ENCODE measurements at places on chromosomes 12 and 14.

GRCh38 chr12:28603239-28603638 is 413.0 kb downstream of the CCDC91 start:
- DNase-seq = no peak

DNA sequence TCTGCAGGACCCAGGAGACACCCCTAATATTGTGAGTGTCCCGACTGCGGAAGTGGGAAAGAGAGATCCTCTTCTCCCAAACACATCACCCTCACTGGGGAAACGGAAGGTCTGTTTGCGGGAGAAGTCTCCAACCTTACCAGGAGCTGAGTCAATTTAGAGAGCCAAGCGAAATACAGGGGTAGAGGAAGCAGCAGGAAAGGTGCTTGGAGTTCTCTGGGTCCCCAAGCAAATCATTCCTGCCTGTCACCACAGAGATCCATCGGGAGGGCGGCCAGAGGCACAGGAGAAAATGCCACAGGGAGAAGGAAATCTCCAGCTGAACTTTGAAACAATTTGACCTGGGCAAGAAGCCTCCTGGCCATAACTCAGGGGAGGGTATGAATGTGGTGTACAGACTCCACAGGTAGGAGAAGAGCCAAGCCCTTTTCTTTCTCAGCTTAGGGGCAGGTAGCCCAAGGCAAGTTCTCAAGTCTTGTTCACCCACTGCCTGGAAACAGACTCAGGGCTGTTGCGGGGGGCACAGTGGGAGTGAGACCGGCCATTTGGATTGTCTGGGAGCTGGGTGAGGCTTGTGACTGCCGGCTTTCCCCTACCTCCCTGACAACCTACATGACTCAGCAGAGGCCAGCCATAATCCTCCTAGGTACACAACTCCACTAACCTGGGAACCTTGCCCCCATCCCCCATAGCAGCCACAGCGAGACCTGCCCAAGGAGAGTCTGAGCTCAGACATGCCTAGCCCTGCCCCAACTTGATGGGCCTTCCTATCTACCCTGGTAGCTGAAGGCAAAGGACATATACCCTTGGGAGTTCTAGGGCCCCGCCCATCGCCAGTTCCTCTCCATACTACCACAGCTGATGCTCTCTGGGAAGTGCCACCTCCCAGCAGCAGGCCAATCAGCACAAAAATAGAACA is 211.9 kb upstream of the ARHGAP5 start:
- DNase-seq = no peak

GRCh38 chr12:116202433-116202832 is 75.1 kb downstream of the MED13L start:
- no peak for DNase-seq

- DNase-seq = no peak
These were observed 79.8 kb upstream of the TUNAR start for GRCh38 chr14:95796788-95797187.

DNA sequence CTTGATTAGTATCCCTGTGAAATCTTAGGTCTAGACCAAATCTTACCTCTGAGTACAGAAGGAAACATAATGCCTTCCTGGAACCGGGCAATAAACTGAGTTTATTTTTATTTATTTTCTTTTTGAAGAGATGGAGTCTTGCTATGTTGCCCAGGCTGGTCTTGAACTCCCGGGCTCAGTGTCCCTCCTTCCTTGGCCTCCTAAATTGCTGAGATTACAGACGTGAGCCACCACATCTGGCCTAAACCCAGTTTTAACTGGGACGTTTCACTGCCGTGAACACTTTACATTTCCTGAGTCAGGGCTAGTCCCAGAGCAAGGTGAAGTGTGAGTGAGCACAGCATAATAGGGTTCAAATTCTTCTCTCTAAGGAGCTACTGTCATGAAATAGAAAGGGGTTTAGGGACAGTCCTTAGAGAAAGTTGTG is 671 bp downstream of the GUCY2C start:
- DNase-seq = no peak

- no peak for DNase-seq
These were observed 8.0 kb downstream of the PNN start for GRCh38 chr14:39182770-39183684.

DNA sequence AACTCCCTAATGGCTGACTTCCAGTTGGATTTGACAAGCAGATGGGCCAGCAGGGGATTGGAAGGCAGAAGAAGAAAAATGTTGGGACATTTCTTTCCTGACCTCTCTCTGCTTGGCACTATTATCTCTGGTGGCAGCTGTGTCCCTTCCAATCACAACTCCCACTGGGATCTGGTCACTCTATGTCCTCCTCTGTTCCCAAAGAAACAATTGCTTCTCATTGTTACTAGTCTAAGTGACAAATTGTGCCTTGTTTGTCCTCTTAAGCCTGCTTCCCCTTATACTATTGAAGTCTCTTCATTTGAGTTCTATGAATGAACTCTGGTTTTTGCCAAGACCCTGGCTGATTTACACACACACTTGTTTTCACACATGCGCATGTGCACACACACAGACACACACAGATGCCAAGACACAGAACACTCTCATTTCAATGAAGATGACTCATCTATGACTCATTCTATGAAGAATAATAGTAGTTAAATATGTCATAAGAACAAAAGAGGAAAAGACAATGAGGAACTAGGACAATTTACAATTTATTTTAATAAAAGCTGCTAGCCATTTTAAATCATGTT is 83.0 kb upstream of the FAR2 start:
- no peak for DNase-seq

GRCh38 chr12:132014092-132014914 is 64.6 kb downstream of the EP400 start:
- no peak for DNase-seq

- no peak for DNase-seq
These were observed 87.1 kb downstream of the RAD52 start for GRCh38 chr12:862303-862911.

DNA sequence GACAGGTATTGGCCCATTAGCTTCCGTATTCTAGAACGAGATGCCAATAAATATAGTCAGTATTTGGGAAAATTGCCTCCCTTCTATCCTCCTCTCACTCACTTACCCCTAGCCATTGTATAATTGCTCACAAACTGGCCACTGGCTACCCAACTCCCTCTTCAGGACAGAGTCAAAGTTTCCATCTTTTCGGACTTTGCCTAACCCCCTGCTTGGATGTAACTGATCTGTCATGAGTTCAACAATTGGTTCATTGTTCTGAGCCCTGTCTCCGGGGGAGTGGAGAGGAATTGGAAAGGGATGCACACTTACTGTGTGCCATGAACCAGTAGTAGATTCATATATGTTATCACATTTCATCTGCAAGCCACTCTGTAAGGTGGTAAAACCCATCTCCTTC is 12.2 kb downstream of the MYRFL start:
- DNase-seq = peak; percentile 20

DNA sequence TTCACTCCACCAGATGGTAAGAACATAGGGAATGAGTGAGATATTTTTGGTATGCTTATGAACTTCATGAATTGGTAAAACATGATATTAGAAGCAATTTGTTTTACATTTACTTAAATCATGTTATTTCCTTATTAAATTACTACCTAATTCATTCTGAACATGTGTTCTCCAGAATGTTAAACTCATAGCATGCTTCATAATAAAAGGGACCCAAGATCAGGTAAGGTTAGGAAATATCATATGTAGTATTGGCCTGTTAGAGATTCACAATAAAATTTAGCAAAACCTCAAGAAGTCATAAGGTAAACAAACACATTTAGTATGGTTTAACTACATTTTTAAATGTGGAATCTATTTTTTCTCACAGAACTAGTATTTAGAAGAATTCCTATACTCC is 28.2 kb downstream of the PTPRQ start:
- no peak for DNase-seq

DNA sequence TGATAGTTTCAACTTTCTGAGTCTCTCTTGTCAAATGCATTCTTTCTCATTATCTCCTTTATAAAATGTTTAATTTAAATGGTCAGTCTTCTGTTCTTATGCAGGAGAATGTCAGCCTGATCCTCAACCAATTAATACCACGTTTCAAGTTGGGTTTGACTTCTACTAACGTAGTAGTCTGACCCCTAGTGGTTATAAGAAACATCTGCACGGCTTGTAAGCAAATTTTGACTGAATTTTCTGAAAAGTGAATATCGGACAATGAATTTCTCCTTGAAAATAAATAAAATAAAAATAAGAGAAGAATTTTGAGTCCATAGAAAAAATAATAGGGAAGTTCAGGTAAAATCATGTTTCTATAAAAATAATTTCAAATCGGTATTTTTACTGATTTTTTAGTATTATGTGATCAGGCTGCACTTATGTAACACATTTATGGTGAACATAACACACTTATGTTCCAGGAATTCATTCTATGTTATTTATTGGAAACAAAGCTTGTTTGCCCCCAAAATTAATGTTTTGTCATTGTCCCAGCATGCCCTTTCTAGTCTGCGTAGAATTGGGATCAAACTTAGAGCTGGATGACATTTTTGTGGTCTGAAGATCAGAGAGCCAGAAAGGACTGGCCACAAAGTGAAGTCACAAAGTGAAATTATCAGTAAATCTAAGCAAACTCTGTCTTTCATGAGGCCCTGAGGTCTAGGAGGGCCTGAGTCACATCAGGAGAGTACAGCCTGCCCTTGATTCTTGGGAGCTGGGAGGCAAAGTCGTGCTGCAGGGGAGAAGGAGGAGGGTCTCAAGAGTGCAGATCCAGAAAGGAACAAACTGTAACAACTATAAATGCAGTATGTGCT is 101.2 kb upstream of the STXBP6 start:
- DNase-seq = peak; percentile 22

- DNase-seq = no peak
These were observed 6.8 kb upstream of the OTUB2 start for GRCh38 chr14:94019329-94019728.

- DNase-seq = peak; percentile 41
These were observed 22.8 kb downstream of the GSTZ1 start for GRCh38 chr14:77343662-77344061.

DNA sequence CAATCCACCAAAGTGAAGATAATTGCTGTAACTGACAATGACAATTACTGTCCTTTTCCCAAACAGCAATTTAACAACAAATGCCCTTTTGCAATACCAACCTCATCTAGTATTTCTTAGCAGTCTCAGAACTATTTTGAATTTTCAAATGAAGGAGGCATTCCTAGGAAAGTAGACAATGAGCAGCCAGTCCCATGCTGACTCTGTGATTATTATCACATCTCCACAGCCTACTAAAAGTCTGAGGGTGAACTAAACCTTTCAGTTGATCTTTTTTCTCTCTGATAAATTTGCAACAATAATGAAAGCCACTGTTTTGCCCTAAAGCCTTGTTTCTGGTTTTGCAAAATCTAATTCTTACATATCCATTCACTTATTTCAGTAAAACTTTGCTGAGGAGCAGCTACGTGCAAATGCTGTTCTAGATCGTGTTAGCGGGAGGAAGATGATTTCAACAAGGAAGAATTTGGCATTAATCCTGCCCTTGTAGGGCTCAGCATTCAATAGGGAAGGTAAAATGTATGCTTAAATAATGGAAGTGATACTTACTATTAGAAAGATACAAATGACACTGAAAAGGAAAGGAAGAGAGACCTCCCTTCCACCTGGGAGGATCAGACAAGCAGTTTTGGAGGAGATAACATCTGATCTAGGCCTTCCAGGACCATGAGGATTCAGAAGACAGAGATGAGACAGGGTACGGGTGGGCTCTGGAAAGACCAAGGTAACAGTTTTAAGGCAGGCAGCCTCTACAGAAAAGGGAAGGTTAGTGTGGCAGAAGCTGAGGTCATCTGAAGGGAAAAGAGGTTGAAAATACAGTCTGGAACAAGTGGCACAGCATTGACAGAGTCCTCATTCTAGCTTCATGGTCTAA is 47.4 kb downstream of the SLC38A1 start:
- DNase-seq = no peak

GRCh38 chr14:75880512-75880911 is 101.3 kb downstream of the TGFB3 start:
- DNase-seq = no peak

GRCh38 chr12:93757792-93758694 is 80.9 kb downstream of the CRADD start:
- DNase-seq = no peak

DNA sequence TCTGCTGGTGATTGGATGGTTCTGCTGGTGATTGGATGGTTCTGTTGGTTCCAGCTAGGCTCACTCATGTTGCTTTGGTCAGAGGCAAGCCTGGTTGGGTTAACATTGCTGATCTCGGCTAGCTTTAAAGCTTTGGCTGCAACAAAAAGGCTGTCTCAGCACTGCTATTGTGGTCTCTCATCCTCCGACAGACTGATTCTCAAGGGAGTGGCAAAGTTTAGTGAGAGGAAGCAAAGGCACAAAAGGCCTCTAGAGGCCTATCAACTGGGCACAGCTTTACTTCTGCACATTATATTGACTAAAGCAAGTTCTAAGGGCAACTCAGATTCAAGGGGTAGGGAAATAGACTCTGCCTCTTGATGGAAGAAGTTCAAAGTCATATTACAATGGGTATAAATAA is 84.7 kb upstream of the LGR5 start:
- no peak for DNase-seq

DNA sequence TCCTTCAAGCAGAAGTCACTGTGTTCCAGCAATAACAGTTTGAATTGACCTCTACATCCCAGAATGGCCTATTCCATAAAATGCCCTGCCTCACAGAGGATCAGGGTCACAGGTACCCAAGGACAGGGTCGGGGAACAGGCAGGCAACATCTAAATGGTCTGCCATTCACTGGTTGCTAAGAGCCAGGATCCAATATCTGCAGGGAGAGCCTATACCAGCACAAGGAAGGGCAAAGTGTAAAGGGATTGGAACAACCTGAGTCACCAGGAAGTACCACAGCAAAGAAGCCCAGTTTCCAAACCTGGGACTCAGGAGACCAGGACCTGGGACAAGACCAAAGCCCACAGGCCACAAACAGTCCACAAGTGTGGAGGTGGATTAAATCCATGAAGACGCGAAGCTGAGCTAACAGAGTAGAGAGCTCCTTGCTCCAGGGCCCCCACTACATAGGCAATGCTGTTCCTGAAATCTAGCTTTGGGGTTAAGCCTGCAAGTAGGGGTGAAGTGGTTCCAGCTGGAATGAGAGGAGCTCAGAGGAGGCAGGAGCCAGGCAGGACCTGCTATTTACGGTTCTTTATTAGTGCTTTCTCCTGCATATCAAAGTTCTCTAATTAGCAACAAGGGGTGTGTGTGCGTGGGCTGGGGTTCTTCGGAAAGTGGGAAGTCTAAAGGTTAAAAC is 274.3 kb downstream of the BCL11B start:
- no peak for DNase-seq
